ENCODE measurements at places on chromosomes 13 and 19.

DNA sequence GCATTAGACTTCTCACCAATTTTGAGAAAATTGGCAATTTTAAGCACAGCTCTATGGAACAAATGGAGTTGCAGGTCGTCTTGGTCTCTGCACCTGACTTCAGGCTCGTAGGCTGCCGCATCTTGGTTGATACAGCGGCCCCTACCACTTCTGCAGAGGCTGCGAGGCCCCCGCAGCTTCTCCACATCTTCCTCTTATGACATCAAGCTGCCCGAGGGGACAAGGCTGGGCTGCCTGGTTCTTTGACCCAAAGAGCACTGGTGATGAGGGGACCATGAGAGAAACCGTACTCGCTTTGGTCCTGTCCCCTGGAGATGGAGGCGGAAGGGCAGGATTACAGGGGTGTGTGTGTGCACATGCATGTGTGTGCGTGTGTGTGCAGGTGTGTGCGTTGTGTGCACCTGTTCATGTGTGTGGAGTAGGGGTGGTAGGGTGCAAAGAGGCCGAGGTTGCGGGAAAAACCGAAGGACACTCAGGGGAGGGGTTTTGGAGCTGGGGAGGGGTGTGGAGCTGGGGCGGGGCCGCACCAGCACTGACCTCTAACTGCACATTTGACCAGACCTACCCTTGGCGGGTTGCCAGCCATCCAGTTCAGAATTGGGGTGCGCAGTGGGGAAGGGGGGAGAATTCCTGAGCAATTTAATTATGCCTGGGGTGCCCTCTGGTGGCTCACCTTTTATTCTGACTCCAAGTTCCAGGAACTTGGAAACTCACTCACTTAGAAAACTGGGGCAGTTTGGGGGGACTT, 65.1 kb upstream of the ARHGEF7 start:
- no peak for DNase-seq

GRCh38 chr19:32201211-32201610, 144.2 kb upstream of the ZNF507 start:
- no peak for DNase-seq

GRCh38 chr13:98508685-98509084, 68.2 kb downstream of the STK24 start:
- DNase-seq, result no peak

DNA sequence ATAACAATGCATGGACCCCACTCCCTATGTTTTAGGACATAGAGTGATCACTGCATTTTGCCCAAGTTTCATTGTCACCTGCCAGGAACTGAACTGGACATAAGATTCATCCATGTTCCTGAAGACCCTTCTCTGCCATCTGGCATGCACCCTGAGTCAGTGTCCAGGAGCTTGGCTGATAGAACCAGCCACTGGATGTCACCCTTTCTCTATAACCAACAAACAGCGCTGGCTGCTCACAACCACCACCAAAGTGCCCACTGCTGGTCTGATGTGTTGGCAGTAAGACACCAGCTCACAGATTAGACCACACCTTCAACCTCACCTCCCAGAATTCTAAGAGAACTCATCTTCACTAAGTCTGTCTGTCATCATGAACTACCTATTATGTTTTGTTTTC, 333.4 kb downstream of the ITGBL1 start:
- DNase-seq, result no peak

DNA sequence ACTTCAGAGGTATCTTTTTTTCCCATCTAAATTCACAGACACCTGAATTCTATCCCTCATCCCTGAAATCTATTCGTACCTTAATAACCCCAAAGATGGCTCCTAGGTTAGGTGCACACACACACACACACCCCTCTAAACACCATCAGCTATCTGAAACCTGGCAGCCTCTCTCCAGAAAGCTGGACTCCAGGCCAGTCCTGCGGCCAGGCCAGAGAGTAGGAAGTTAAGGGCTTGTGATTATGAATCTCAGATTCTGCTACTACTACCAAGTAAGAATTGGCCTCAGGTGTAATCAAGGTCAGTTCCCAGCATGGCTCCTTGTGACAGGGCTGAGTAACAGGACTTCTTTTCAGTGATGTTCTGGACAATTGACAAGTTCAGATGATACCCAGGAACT, 244.2 kb upstream of the SERP2 start:
- no peak for DNase-seq

DNA sequence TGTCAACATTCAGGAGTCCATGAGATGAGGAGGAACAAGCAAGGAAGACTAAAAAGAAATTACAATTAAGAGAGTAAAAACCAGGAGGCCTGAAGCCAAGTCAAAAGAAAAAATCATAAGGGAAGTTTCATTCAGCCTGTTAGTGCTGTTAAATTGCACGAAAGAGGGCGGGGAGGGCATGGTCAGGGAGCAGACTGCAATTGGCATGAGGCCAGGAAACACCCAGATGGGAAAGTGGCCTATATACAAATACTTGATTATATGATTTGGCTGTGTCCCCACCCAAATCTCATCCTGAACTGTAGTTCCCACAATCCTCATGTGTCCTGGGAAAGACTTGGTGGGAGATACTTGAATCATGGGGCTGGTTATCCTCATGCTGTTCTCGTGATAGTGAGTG, 43.9 kb downstream of the TNFSF13B start:
- DNase-seq, result no peak

Measured in CD4-positive, alpha-beta T cell treated with Interleukin-4 for 4 hours (primary cell).